ENCODE measurements at places on chromosomes 13 and 19.

DNA sequence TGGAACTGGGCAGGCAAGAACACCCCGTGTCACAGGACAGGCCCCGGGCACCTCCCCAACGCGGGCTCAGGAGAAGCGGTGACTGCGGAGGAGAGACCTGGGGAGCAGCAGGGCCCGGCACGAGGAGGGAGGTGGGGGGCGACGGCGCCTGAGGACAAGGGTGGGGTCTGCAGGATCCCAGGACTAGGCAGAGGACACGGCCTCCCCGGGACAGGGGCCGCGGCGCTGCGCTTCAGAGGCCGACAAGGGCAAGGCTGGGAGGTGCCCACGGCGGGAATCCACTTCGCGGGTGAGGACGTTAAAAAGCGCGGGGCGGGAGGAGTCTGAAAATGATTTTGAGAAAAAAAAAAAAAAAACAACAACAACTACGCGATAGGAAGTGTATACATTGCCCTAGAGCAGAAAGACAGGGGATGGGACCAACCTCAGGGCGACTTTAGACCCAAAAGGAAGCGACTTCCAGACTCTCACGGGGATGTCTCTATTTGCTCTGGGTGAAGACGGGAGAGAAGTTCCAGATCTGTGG, 44.9 kb downstream of the ZNF611 start:
- peak; percentile 84 for DNase-seq

DNA sequence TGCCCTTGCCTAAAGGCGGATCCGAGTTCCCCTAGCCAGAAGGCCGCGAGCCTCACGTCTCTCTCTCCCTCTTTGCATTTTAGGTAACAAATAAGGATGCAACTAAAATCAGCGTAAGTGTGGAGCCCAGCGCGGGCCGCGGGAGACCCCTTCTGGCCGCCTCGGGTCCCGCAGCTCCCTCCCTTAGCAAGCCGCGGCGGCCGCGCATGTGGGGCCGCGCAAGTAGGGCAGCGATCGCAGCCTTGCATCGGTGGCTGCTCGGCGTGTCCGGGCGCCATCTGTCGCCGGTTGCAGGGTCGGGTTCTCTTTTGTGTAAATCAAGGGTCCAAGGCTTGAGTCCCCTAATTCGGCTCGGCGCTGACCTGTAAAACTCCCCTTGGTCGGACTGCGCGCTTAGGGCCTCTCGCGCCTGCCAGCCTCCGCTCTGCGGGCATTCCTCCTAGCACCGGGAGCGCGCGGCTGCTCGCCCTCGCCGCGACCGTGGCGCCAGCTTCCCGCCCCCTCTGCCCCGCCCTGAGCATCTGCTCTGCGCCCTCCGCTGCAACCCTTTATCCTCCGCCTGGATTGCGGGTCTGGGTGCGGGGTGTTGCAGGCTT, 2.7 kb downstream of the VSTM2B start:
- peak; percentile 88 for DNase-seq

- DNase-seq: no peak
Observed at GRCh38 chr13:48831248-48831647, 144.5 kb upstream of the FNDC3A start.

- no peak for DNase-seq
Observed at GRCh38 chr13:106507560-106508274, 27.7 kb downstream of the EFNB2 start.

DNA sequence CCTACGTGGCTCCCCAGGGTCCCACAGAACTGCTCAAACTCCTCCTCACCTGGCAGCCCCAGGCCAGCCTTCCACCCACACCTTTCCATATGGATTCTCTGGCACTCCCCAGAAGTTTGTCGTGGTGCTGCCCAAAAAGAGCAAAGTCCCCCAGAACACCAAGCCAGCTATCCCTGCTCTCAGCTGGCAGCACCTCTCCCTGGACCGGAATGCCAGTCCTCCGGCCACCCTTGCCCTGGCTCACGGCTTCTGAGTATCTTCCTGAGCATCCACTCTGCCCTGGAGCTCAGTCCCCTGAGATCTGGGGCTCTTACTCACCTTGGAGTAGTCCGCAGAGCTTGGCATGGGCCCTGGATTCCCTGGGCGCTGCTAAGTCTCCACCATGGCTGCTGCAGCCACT, 166.5 kb upstream of the ZNF507 start:
- DNase-seq: no peak
